ENCODE measurements at places on chromosomes 1 and 21.

GRCh38 chr1:24286246-24287010 lies 32.7 kb upstream of the GRHL3 start:
- DNase-seq, result no peak

- DNase-seq, result no peak
Measured at GRCh38 chr1:208131621-208132286, 112.4 kb downstream of the PLXNA2 start.

- DNase-seq, result no peak
Measured at GRCh38 chr1:153357076-153357852, 390 bp upstream of the S100A9 start.

GRCh38 chr1:183073320-183073719 lies 50.1 kb downstream of the LAMC1 start:
- no peak for DNase-seq

- no peak for DNase-seq
Measured at GRCh38 chr1:103365860-103366569, 159.5 kb upstream of the RNPC3 start.

GRCh38 chr1:147738739-147739476 lies 21.5 kb downstream of the GJA5 start:
- no peak for DNase-seq

GRCh38 chr1:228376262-228376628 lies 30.4 kb downstream of the TRIM11 start:
- no peak for DNase-seq

- DNase-seq, result no peak
Measured at GRCh38 chr1:67159233-67159632, 7.0 kb upstream of the IL23R start.

DNA sequence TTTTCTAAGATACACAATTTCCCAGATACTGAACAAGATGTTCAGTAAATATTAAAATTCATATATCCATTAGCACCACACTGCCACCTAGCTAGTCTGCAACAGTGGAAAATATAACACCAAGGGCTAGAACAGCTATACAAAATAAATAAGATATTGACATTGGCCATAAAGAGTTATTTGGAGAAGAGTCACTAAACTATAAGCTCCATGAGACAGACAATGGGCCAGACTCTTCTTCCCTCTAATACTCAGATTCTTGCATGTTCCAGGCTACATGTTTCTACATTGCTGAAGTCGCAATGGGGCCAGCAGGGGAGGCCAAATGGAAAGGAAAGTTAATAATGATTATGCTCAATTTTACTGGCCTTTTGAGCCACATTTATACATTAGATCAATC lies 21.5 kb downstream of the SPATA6 start:
- DNase-seq, result no peak

- DNase-seq, result no peak
Measured at GRCh38 chr1:115545791-115546733, 95.7 kb upstream of the VANGL1 start.

- DNase-seq, result no peak
Measured at GRCh38 chr1:24946861-24947658, 17.0 kb upstream of the RUNX3 start.

GRCh38 chr21:42861848-42862400 lies 17.4 kb downstream of the WDR4 start:
- DNase-seq, result no peak

- no peak for DNase-seq
Measured at GRCh38 chr1:55233145-55233777, 18.1 kb upstream of the USP24 start.

DNA sequence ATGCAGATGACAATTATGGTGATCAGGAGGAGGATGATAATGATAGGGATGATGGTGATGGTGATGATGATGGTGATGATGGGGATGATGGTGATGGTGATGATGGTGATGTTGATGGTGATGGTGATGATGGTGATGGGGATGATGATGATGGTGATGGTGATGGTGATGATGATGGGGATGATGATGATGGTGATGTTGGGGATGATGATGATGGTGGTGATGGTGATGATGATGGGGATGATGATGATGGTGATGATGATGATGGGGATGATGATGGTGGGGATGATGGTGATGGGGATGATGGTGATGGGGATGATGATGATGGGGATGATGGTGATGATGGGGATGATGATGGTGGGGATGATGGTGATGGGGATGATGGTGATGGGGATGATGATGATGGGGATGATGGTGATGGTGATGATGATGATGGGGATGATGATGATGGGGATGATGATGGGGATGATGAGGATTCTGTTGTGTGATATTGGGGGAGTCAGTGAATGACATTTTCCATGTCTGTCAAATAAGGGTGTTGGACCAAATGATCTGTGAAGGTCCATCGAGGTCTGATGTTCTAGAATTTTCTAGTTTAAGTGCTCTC lies 65.6 kb upstream of the RPL11 start:
- DNase-seq, result no peak

DNA sequence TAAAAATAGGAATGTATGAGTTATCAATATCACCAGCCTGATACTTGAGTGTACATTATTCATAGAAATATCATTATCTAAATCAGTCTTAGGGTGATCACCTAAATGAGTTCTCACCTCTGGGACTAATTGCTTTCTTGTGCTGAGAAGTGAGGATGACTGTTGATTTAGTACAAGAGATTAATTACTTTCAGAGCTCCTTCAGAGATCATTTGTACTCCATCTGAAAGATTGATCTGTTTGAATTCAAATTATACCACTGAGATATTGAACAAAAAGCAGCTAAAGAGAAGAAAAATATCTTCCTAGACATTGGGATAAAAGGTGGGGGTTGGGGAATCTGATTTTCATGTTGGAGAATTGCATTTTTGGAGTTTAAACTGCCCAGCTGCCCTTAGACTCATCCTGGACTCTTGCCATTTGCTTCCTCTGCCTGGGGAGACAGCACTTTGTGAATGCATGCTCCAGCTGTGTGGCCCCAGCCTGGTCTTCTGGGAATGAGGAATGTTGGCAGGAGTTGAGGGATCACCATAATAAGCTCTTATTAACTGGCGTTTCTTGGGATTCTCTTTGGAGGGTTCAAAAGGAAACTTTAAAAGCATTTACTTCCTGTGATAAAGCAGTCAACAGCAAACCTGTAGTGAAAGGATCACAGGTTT lies 19.7 kb upstream of the PGBD2 start:
- DNase-seq, result no peak

- no peak for DNase-seq
Measured at GRCh38 chr1:8137481-8138244, 111.6 kb upstream of the ERRFI1 start.

- no peak for DNase-seq
Measured at GRCh38 chr1:171507435-171507834, 22.1 kb downstream of the PRRC2C start.

DNA sequence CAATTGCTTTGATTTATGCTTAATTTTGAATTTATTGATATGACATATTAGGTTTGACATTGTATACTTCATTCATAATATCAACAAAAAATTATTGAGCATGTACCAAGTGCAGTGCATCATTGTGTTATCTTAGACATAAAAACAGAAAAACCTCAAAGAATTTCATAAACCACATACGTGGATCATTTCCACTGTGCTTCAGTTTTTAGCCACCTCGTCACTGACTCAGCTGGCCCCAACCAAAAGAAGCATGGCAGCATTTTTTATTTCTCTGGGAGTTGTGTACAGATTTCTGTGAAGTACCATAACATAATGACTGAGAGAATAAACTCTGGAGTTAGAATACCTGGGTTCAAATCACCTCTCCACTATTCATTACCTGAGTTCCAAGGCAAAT lies 95.6 kb upstream of the C1orf87 start:
- DNase-seq, result no peak

DNA sequence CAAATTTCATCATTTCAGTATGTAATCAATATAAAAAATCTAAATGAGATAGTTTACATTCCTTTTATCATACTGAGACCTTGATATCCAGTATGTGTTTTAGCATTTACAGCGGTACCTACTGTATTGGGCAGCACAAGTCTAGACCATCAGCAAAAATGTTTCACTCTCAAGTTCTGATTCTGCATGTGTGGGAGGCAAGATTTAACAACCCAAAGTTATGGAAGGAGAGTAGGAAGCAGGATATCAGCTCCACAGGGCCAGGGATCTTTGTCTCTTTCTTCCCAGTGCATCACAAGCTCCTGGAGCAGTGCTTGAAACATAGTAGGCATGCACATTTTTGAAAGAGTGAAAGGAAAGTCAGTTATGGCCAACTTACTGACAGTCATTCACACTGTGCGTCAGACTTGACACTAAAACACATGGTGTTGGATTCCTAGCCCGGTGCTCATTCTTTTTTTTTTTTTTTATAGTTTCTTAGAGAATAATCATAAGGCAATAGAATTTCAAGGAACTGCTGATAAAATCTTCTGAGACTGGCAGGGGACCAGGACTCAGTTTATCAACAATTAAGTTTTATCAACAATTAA lies 6.1 kb downstream of the TENT5C start:
- no peak for DNase-seq

GRCh38 chr1:172833954-172834353 lies 175.1 kb downstream of the FASLG start:
- no peak for DNase-seq

- no peak for DNase-seq
Measured at GRCh38 chr1:65260851-65261473, 48.4 kb upstream of the DNAJC6 start.

DNA sequence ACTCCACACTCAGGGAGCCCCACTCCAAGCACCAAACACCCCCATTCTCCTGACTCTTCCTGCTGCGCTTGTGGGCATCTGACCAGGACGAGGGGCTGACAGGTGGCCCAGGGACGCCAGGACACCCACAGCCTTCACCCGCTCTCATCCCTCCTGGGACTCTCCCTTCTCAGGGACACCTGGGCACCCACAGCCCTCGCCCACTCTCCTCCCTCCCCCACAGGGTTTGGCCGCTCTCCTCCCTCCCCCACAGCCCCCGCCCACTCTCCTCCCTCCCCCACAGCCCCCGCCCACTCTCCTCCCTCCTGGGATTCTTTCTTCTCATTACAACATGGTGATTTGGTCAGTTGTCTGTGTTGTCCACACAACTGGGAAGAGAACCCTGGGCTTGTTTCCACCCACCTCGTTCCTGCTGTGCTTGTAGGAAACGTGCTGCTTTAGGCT lies 43.4 kb downstream of the PRDM15 start:
- DNase-seq, result no peak

- DNase-seq, result no peak
Measured at GRCh38 chr1:44283524-44284173, 70.4 kb downstream of the DMAP1 start.

GRCh38 chr1:22846458-22846857 lies 126.2 kb downstream of the LACTBL1 start:
- no peak for DNase-seq

DNA sequence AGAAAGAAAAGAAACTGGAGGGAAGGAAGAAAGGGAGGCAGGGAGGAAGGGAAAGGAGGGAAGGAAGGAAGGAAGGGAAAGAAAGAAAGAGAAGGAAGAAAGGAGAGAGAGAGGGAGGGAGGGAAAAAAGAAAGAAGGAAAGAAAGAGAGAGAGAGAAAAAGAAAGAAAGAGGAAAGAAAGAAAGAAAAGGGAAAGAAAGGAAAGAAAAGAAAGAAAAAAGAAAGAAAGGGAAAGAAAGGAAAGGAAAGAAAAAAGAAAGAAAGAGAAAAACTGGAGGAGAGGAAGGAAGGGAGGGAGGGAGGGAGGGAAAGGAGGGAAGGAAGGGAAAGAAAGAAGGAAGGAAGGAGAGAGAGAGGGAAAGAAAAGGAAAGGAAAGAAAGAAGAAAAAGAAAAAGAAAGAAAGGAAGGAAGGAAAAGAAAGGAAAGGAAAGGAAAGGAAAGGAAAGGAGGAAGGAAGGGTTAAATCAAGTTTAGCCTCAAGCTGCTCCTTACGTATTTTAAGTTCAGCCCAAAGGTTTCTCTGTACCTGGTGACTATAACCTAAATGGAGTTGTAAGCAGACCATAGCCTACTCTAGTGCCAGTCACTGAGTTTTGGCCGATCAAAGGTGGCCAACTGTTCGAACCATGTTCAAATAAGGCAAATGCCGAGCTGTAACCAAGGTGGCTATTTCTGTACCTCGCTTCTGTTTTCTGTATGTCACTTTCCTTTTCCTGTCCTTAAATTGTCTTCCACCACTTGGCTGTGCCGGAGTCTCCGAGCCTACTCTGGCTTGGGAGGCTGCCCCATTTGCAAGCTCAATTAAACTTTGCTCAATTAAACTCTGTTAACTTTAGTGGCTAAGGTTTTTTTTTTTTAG lies 37.8 kb upstream of the TMPRSS2 start:
- no peak for DNase-seq

GRCh38 chr1:162391790-162392563 lies 10.4 kb downstream of the C1orf226 start:
- DNase-seq, result no peak

- DNase-seq, result no peak
Measured at GRCh38 chr1:186492531-186493291, 31.8 kb upstream of the PDC start.

GRCh38 chr21:21740207-21740606 lies 742.0 kb downstream of the NCAM2 start:
- no peak for DNase-seq

DNA sequence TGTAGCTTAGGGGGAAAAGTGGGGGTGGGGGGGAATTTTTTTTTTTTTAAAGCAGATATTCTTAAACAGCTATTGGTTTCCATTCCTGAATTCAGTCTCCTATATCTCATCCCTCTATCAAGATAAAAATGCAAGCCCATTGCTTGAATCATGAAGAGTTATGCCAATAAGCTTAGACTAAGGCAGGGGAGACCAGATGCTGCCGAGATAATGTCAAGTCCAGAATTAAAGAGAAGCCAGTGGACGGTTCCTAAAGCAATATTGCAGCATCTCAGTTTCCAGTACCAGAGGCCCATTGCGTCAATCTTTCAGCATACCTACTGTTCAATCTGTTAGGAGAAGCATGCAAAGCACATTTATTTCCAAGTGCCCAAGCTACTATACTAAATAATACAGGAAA lies 309.4 kb downstream of the BARHL2 start:
- no peak for DNase-seq

DNA sequence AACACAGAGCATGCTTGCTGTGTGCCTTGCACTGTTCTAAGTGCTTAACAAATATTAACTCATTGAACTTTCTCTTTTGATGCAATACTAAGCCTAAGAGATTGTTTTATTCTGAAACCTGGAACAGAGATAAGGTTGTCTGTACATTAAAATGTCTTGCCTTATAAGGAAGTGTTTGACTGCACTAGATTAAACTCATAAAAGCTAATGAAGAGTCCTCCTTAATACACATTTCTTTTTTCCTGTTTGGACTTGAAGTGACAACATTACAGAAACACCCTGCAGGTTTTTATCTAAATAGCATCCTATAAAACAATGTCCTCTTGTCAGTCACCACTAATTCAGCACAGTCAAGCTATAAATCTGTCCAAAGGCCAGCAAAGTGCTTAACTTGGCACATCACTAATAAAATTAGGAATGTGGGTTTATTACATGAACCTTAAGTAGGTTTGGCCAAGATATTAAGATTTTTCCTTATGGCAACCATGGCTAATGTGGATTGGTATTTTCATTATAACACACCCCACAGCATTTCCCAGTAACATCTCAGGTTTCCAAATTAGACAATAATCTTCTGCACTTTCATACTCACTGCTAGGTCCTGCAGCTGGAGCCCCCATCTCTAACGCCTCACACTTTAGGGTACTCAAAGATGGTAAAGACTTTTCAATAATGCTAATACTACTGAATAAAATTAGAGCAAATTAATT lies 389.7 kb downstream of the LMO4 start:
- DNase-seq, result no peak

Data from stimulated activated CD4-positive, alpha-beta T cell treated with anti-CD3 and anti-CD28 coated beads, Interleukin-15, amount 100 ng/mL, for 48 hours (primary cell).